ENCODE measurements at places on chromosomes 6 and 20. TPM values are rescaled to one million over a fixed set of nuclear protein-coding genes. Genes with fewer than 3 reads are reported as not detected.
A peak's percentile ranks its signal among the peaks of the same experiment; 100 is the strongest.

DNA sequence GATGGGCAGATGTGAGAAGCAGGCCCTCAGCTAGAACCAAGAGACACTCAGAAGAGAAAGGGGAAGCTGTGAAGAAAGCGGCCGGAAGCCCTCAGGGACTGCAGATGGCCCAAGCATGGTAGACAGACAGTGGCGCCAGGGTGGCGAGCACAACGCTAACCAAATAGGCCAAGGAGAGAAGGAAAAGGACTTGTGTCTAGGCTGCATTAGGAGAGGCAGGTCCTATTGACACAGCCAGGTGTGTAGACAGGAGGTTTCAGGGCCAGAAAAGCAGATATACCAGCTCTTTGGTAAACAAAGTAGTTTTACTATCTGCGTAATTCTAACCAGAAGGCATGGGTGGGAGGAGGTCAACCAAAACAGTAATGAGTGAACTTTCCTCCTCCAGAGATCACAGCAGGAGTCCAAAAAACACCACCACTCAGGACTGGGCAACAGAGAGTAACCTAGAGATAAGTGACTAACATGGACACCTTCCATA is 15.8 kb upstream of the MAP7 start:
- peaks cover 29% of the 10 kb centered on the region for H3K36me3 ChIP-seq
- H3K4me1 ChIP-seq: no peaks in the 10 kb centered on the region
- no peak overlapping the region for H3K27ac ChIP-seq
- H3K27me3 ChIP-seq: no peaks in the 10 kb centered on the region

Gene HTR1E
- not detected for total RNA-seq

DNA sequence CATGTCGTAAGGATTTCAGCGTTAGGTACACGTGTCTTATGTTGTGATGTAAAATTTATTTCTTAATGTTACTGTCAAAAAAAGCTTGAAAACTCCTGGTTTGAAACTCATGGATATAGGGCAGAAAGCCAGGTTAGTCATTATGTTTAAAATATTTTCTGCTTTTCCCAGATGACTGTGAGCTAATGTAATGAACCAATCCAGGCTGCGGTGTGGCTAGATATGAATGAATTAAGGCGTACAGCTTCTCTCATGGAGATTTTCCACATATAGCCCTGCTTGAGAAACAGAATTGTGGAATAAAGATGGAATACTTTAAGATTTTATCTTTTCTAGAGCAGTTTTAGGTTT is 80.3 kb upstream of the STMND1 start:
- no peaks in the 10 kb centered on the region for H3K36me3 ChIP-seq
- H3K4me1 ChIP-seq: peaks cover 2% of the 10 kb centered on the region
- peaks cover 6% of the 10 kb centered on the region for H3K27me3 ChIP-seq
- no peak overlapping the region for H3K27ac ChIP-seq
- H3K4me3 ChIP-seq: no peak overlapping the region

- peaks cover 13% of the 10 kb centered on the region for H3K4me1 ChIP-seq
- no peaks in the 10 kb centered on the region for H3K36me3 ChIP-seq
- no peak overlapping the region for H3K27ac ChIP-seq
Observed at GRCh38 chr6:154615483-154616025, 105.1 kb upstream of the CNKSR3 start.

Gene ELOVL2
- total RNA-seq: not detected

DNA sequence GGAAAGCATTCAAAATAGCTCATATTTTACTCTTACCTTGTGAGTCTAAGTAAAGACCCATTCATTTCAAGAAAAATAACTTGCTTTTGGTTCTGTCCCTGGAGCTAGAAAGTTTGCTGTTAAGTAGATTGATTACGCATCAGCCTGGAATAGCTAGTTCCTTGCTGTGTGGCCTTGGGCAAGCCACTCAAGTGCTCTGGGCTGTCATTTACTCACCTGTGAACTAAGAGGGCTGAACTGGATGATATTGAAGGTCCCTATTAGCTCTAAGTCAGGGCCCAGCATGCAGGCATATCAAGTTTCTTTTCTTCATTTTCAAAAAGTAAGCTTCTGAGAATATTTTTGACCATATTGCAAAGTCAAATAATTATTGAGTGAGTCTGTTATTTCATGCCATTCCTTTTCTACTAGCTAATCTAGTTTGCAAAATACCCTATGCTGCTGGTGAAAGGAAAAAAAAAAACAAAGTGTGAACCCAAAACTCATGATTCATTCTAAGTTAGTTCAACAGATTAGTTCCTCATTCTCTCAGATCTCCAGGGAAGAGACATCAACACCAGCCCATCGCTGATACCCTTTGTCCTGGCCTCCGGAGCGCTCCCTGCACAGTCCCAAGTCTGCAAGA is 106.5 kb upstream of the GMDS start:
- no peaks in the 10 kb centered on the region for H3K4me1 ChIP-seq
- no peaks in the 10 kb centered on the region for H3K36me3 ChIP-seq
- H3K27me3 ChIP-seq: no peaks in the 10 kb centered on the region

GRCh38 chr6:122400121-122400450 is 634 bp downstream of the HSF2 start:
- H3K4me1 ChIP-seq: peaks cover 36% of the 10 kb centered on the region
- H3K36me3 ChIP-seq: no peaks in the 10 kb centered on the region
- peak overlapping the region; percentile 91 for H3K27ac ChIP-seq

GRCh38 chr6:146857980-146858347 is 259.2 kb downstream of the ADGB start:
- peaks cover 2% of the 10 kb centered on the region for H3K36me3 ChIP-seq
- DNase-seq: no peak
- peak overlapping the region; percentile 29 for H3K27ac ChIP-seq

DNA sequence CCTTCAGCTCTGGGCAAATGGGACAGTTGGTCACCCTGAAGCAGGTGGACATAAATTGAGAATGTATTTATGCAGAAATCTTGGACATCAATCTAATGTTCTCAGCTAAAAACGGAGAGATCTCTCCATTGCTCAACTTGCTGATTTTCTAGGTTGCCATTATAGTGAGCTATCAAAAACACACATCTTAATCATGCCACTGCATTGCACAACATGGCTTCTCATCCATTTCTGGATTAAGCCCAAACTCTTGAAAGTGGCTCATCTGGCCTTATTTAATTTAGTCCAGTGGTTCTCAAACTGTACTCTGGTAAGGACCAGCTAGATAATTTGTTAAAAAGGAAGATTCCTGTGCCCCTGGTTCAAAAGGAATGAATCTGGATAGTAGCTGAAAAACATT is 324.9 kb upstream of the CITED2 start:
- no peaks in the 10 kb centered on the region for H3K27me3 ChIP-seq
- no peak overlapping the region for H3K4me3 ChIP-seq

GRCh38 chr6:110250058-110250457 is 69.8 kb downstream of the CDC40 start:
- no peaks in the 10 kb centered on the region for H3K4me1 ChIP-seq
- no peak overlapping the region for H3K27ac ChIP-seq
- no peaks in the 10 kb centered on the region for H3K27me3 ChIP-seq
- H3K36me3 ChIP-seq: peaks cover 2% of the 10 kb centered on the region
- no peak for DNase-seq

DNA sequence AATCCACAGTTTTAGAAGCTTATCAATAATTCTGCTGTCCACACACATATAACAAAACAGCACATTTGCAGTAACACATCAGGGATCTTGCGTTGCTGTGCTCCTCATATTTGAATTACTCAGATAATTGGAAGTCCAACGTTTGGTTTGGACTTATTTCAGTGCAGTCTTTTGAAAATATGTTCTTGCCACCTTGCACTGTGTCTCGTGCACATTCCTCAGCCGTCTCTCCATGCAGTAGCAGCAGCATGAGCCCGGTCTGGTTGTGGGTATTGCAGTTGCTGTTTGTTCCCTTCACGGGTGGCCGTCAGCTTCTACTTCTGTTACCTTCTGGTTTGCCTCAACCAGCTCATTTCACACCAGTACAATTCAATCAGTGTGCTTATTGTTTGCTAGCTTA is 215.5 kb downstream of the SLC24A3 start:
- H3K4me1 ChIP-seq: no peaks in the 10 kb centered on the region
- H3K36me3 ChIP-seq: no peaks in the 10 kb centered on the region
- no peak for DNase-seq

- no peak overlapping the region for H3K4me3 ChIP-seq
- no peaks in the 10 kb centered on the region for H3K27me3 ChIP-seq
Observed at GRCh38 chr20:50101887-50102286, 11.1 kb downstream of the UBE2V1 start.

Gene ANKRD6
- total RNA-seq: 4.0 TPM

GRCh38 chr6:158072083-158072721 is 90.5 kb downstream of the SYNJ2 start:
- no peaks in the 10 kb centered on the region for H3K27me3 ChIP-seq
- DNase-seq: peak; percentile 80
- peaks cover 40% of the 10 kb centered on the region for H3K36me3 ChIP-seq
- peaks cover 23% of the 10 kb centered on the region for H3K4me1 ChIP-seq
- H3K27ac ChIP-seq: peak overlapping the region; percentile 64

- H3K4me1 ChIP-seq: peaks cover 23% of the 10 kb centered on the region
- H3K4me3 ChIP-seq: peak overlapping the region; percentile 79
- DNase-seq: peak; percentile 73
- peak overlapping the region; percentile 97 for H3K27ac ChIP-seq
- no peaks in the 10 kb centered on the region for H3K27me3 ChIP-seq
Observed at GRCh38 chr20:57388953-57389694, 2.1 kb upstream of the RBM38 start.

GRCh38 chr20:46948081-46948480 is 53.4 kb downstream of the EYA2 start:
- no peak overlapping the region for H3K4me3 ChIP-seq
- no peak for DNase-seq
- no peaks in the 10 kb centered on the region for H3K36me3 ChIP-seq
- H3K27me3 ChIP-seq: peaks cover 15% of the 10 kb centered on the region
- H3K4me1 ChIP-seq: peaks cover 8% of the 10 kb centered on the region

All from activated CD4-positive, alpha-beta memory T cell treated with anti-CD3 and anti-CD28 coated beads for 36 hours (primary cell).